OCI-LY7 (cell line): ENCODE measurements at places on chromosomes 2 and 18.

- no peak for DNase-seq
Observed at GRCh38 chr2:40719414-40719813, 267.5 kb upstream of the SLC8A1 start.

DNA sequence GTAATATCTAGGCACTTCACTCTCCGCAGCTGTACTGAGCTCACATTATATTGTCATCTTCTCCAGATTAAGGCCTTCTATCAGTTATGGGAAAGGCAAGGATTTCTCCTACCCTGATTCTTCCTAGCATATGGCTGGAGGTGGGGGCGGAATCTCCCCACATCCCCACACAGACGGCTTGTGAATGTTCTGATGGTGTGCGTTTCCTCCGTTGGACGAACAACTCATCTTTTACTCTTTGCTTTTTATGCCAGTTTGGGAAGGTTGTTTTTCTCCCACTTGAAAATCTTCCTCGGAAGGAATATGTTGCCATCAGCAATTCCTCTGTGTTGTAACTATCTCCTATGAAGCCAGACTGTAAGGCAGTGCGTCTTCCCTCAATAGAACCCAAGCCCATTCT is 24.3 kb downstream of the KLHL29 start:
- DNase-seq: no peak

GRCh38 chr2:231581328-231581727 is 11.3 kb upstream of the TEX44 start:
- DNase-seq: no peak

GRCh38 chr2:72576459-72576858 is 249.4 kb downstream of the EXOC6B start:
- no peak for DNase-seq

- DNase-seq: no peak
Observed at GRCh38 chr2:150120326-150120955, 367.0 kb downstream of the RND3 start.

DNA sequence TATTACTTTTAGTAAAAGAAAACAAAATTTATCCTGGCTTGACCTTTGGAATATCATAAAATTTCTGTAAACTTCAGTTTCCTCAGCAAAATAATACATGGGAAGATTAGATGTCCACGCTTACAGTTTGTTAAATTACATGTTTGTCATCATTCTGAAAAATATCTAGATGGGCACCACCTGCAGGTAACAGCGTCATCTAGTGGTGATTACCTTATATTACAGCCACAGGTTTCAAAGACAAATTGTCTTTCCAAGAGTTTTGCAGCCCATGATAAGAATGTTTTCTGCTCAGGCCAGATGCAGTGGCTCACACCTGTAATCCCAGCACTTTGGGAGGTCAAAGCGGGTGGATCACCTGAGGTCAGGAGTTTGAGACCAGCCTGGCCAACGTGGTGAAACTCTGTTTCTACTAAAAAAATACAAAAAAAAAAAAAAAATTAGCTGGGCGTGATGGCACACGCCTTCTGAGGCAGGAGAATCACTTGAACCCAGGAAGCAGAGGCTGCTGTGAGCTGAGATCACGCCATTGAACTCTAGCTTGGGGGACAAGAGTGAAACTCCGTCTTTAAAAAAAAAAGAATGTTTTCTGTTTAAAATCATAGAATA is 96.3 kb upstream of the RASGRP3 start:
- DNase-seq: peak; percentile 26

DNA sequence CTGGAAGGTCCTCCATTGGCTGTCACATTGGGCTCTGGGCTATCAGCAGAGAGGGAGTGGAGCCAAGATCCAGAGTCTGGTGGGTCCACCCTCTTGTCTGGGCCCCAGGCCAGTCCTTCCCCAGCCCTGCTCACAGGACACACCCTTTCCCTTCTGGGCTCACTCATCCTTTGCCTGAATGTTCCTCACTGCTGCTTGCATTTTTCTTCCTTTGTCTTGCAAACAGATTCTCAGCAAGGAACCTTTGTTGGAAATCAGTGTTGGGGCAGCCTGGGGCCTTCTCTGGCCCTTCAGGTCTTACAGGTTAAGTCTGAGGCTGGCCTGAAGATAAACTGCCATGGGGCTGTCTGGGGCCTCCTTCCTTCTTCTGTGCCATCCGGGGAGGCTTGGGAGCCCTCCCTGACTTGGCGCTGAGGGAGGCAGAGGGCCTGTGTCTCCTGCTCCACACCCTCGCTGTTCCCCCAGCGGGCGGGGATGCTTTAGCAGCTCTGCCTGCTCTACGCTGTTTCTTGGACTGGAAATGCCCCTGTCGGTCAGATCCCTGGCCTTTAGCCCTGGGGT is 11.5 kb upstream of the CELF4 start:
- no peak for DNase-seq

DNA sequence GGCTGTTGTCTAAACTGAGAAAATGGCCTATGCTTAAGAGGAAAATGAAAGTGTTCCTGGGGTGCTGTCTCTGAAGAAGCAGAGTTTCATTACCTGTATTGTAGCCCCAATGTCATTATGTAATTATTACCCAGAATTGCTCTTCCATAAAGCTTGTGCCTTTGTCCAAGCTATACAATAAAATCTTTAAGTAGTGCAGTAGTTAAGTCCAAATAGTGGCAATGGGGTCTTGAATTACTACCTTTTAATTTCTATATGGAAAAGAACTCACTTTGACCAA is 13.8 kb upstream of the ALLC start:
- DNase-seq: no peak

DNA sequence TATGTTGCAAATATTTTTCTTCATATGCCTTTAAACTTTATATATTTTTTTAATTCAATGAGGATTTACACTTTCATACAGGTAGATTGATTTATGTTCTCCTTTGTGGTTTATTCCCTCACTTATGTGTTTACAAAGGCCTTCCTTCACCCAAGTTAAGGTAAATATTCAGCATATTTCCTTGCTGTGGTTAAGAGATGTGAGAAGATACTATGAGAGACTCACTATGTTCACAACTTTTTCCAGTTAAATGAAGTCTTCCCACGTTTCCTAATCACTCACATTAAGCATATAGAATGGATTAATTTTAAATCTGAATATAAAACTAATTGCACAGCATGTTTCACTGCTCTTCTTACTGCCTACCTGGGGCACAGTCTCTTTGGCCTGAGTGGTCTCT is 597 bp downstream of the PECR start:
- no peak for DNase-seq

DNA sequence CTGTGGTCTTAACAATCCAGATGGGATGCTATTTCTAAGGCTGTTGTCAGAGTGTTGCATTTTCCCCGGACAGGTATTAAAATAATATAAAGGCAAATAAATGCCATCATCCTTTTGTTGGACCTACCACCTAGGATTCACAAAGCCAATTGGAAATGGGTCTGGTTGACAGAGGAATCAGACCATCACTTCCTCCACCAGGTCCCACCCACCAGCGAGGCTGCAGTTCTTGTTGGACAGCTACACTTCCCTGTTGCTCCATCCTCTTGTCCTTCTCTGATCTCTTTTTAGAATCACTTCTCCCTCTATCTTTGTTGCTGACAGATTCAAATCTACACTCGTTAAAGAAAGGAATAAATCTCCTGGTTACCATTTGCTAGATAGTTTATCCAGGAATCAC is 1.1 kb downstream of the TMEM169 start:
- peak; percentile 26 for DNase-seq

DNA sequence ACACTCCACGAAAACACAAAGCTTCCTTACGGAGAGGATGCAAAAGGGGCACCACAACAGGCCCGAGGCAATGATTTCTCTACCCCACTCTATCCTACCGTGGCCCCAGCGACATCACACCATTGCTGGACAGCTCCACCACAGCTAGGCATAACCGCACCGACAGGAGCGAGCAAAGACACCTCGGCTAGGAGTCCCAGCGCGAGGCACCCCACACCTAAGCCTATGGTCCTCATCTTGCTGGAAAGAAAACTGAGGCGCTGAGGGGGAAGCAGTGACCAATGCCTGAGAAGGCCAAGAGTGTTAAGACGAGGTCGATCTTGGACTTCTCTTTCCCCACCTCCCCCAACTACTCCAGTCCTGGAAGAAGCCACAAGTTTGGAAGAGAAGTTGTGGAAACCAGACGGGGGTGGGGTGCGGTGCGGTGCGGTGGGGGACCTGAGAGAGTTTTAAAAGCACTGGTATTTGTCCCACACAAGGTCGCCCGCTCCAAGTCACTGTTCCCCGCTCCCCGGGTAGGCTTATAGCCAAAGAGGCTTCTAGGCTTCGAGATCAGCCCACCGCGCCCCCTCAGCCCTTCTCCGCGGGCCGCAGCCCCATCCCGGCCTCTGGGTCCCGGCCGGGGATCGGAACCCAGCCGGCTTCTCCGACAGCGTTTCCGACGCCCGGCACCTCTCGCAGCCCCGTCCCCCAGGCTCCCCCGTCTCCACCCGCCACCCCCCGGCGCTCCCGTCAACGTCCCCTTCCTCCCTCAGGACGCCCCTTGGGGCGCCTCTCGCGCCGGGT is 766 bp downstream of the PDE6D start:
- no peak for DNase-seq

DNA sequence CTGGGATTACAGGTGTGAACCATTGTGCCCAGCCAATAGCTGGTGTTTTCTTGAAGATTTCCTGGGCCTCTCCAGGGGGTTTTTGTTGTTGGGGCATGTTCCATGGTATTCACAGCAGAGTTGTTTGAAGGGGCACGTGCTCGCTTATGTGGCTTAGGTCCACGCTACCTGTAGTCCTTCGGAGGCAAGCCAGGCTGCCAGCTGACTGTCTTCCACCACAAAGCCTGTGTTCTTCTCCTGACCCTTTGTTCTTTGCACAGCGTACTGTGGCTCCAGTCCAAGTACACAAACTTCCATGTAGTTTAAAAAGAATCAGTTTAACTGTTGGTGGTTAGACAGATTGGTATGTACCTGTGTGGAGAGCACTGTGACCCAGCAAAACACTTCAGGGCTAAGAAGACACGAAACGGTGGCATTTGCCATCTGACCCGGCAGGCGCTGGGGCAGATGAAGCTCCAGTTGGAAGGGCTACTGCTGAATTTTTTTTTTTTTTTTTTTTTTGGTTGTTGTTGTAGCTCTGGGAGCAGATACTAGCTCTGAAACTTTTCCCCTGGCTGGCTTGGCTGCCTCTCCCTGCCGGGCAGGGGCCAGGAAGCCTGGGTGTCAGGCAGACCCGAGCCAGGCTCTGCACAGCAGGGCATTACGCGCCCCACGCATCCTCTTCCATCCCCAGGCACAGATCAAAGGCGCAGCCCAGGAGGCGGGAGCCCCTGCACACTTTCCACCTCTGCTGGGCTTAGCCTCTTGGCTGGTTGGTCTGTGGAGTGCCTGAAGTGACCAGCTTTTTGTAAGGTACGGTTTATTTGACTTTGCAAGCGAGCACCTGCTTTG is 5.7 kb downstream of the GREB1 start:
- DNase-seq: no peak

- no peak for DNase-seq
Observed at GRCh38 chr2:50438259-50438658, 593.7 kb downstream of the NRXN1 start.

DNA sequence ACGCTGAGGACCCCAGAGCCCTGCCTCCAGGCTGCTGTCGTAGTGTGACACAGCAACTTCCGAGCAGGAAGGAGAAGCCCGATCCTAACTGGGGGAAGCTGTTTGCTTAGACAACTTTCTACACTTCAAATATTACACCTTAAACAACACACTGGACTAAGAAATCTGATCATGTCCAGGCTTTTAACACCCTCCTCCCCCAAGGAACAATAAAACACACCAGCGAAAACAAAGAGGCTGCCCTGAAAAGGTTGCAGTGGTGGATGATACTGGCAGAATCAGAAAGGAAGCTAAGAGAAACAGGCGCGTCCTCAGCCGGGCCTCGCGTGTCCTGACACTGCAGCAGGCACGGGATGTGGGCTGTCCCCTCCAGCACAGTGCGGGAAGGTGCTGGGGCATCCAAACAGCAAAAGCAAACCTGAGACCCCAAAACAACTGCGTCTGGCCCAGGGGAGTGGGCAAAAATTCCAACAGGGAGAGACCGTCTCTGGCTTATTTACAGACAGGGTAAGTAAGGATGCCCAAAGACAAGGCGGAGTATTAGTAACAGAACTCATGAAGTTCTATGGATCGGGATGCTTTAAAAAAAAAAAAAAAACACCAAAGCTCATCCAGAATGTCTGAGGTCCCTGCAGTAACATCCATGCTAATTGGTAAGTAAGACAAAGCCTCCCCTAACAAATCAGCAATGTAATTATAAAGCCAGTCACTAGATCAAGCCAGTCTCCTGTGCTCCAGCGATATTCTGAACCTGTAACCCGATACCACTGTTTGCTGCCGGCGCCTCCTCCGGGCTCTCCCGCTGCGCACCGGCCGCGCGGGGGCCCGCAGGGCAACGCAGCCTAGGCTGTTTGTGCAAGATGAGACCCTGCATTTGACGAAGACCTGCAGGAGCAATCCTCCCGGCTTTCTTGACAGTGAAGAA is 9.0 kb downstream of the SERTAD2 start:
- peak; percentile 79 for DNase-seq

GRCh38 chr2:234158812-234159211 is 108.3 kb downstream of the SPP2 start:
- no peak for DNase-seq

GRCh38 chr2:149744865-149745264 is 157.3 kb upstream of the MMADHC start:
- DNase-seq: no peak

- DNase-seq: no peak
Observed at GRCh38 chr2:10481055-10481665, 33.0 kb upstream of the ODC1 start.

- no peak for DNase-seq
Observed at GRCh38 chr2:178330175-178331017, 120.6 kb downstream of the PRKRA start.

- DNase-seq: peak; percentile 54
Observed at GRCh38 chr2:61538920-61539520, 864 bp upstream of the XPO1 start.

DNA sequence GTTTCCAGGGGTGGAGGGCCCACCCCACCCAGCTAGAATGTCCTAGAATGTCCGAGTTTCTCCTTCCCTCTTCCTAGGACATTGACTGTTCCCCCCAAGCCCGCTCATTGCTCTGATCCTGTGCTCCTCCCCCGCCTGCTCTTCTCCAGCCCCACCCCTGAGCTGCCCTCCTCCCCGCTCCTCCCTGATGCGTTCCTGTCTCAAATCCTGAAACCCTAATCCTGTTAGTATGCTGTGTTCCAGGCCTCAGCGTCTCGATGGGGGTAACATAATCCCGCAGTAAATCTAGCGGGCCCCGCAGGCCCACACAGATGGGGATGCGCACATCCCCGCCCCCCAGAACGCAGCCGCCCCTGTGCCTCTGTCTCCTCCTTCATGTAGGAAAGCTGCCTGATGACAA is 51.3 kb downstream of the NRP2 start:
- DNase-seq: no peak

- DNase-seq: no peak
Observed at GRCh38 chr2:88667219-88667618, 24.3 kb upstream of the RPIA start.

DNA sequence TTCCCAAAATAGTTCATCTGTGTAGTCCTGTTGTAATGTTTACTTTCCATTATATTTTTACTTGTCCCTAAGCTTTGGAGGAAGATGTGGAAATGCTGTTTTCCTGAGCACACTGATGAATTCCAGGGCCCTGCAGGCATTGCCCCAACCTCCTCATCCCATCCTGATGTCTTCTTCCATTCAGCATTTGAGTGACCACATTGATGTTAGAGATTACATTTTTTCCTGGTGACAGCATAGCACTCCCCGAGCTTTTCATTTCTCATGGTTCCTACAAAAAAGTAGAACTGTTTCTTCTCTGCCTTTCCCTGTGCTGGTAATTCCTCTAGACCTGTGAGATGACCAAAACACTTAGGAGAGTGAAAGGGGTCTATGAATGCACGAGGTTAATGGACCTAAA is 4.8 kb downstream of the IL36A start:
- no peak for DNase-seq
